ENCODE measurements at places on chromosomes 6 and 20.

DNA sequence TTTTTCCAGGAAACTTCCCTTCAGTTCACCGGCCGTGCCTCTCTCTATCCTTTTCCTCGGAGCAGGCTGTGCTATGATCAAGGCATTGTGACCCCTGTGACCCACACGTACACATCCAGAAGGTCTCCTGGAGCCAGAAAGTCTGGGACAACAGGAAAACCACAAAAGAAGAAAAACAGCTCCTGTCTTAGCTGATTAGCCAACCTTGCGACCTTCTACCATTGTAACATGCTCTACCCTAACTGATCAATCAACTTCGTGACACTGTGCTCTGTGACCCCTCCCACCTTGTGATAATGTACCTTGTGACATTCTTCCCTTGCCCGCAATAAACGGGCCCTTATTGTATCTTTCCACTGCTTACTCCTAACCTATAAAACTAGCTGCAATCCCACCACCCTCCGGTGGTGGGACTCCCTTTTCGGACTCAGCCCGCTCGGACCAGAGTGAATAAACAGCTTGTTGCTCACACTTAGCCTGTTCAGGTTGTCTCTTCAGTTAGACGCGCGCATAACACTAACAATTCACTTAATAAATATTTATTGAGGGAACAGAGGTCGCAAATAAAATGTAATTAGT lies 24.2 kb downstream of the ZNF311 start:
- DNase-seq: peak; percentile 79

DNA sequence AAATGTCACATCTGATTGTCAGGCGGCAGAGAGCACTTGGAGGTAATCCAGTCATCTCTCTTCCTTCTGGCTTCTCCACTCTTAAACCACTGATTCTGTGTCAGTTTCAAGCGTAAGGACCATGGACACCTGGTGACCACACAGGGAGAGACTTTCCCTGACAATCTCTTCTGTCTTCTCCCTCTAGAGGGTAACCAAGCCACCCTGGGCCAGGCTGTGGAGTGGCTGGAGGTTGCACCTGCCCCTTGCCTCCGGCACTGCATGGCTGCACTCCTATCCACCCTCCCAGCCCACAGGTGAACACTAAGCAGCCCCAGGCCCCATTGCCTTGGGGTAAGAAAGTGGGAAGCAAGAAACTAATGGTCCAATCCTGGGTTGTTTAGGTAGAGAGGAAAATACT lies 78.7 kb downstream of the BFSP1 start:
- DNase-seq: no peak

GRCh38 chr6:157683707-157684106 lies 139.3 kb upstream of the SNX9 start:
- no peak for DNase-seq

GRCh38 chr6:119036081-119036480 lies 42.4 kb downstream of the FAM184A start:
- DNase-seq: no peak

DNA sequence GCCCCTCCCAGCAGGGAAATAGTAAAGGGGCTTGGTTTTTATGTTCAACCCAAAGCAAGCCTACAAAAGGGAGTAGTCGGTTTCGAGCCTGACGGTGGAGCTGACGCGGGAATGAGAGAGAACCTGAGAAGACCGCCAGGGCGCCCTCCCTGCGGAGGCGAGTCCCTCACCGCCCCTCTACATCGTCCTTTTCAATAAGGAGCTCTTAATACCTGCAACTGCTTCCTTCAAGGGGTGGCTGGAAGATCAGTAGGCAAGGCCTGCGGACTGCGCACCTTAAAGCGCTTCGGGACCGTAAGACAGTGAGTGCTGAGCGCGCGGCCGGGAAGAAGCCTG lies 709 bp upstream of the ZNF76 start:
- DNase-seq: no peak

GRCh38 chr6:143664171-143664570 lies 13.6 kb upstream of the PHACTR2 start:
- no peak for DNase-seq

GRCh38 chr20:33209789-33210188 lies 7.4 kb upstream of the BPIFA3 start:
- peak; percentile 9 for DNase-seq

DNA sequence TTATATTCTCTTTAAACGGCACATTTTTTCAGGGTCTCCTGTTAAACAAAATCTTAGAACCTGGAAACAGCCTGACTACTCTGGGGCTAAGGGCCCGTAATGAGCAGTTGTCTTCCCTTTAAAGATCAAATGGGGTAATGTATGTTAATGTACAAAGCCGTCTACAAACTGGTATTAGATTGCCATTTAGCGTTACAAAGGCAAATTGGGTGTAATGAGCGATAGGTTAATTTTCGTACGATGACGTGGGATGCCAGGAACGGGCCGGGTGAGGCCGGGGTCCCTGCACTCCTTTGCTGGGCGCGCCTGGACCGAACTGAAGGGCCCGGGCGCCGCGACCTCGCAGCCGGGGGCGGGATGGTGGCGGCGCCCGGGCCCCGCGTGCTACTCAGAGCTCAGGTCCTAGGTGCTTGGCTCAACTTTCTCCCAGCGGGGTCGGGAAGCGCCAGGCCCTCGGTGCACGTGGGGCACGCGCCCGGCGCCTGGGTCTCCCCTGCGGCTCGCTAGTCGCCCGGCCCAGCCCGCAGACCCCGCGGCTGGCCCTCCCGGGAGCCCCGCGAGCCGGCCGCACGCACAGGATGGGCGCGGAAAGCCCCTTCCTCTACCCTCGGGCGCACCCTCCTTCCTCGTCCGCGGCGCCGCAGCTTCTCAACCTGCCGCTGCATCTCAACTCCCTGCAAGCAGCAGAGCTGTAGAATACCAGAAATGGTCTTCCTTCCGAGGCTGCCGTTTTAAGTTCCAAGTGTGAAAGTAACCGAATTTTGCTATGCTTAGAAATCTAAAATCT lies 5.9 kb downstream of the NKX2-4 start:
- DNase-seq: no peak

GRCh38 chr20:37295595-37295994 lies 6.1 kb downstream of the MANBAL start:
- DNase-seq: no peak
